Lung microvascular endothelial cell (primary cell): ENCODE measurements at places on chromosomes 16 and 17.

- DNase-seq, result peak; percentile 28
These were observed 64.8 kb downstream of the NT5M start for GRCh38 chr17:17367931-17368330.

DNA sequence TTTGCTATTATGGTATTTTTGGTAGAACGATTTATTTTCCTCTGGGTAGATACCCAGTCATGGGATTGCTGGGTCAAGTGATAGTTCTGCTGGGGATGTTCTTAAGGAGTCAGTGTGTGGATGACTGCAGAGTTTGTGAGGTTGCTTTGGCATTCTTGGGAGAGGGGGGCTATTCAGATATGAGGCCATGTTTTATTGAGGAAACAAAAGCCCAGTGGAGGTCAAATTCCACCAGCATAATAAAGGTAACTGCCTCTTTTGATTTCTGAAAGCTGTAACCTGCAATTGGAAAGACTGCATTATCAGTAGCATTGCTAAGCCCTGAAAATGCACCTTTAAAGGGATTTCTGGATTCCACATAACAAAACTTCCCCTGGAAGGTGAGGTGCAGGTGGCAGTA is 43.7 kb upstream of the HNF1B start:
- DNase-seq, result no peak

GRCh38 chr17:31476525-31477416 is 85.3 kb downstream of the RAB11FIP4 start:
- no peak for DNase-seq

DNA sequence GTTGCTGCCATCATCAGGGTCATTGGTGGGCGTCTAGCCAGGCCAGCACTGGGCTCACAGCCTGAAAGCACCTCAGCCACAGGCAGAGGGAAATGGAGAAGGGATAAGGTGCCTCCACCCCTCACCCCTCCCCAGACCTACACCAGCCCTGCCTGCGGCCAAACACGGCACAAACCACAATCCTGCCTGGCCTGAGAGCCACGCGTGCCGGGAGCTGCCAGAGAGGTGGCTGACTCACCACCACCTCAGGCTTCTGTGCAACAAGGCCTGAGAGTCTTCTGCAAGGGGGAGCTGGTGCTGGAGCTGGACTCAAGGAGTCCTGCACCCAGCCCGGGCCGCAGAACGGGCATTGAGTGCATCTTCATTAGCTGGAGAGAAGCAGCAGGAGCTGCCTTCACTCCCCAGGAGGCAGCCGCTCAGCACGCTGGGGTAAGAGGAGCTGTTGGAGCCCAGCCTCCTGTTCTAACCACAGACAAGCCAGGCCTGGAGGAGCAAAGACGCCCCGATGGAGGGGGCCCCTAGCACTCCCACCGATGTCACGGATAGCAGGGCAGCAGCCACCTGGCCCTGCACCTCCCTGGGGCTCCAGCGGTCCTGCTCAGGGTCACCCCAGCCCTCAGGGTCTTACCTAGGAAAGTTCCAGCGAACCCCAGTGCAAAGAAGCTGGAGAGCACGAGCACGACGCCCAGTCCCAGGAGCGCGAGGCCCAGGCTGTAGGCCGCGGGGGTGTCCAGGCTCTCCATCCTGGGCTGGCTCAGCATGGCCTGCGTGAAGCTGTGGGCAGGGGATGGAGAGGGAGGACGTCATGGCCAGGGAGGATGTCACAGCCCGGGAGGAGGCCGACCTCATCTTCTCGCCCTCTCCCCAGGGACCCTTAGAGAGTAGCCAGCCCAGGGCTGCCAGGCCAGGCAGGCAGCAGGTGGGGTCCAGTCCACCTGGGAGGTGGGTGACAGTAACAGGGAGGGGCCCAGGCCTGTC is 16.0 kb upstream of the RASD1 start:
- DNase-seq, result peak; percentile 72

GRCh38 chr17:34135841-34136240 is 119.2 kb upstream of the CCL2 start:
- DNase-seq, result no peak

DNA sequence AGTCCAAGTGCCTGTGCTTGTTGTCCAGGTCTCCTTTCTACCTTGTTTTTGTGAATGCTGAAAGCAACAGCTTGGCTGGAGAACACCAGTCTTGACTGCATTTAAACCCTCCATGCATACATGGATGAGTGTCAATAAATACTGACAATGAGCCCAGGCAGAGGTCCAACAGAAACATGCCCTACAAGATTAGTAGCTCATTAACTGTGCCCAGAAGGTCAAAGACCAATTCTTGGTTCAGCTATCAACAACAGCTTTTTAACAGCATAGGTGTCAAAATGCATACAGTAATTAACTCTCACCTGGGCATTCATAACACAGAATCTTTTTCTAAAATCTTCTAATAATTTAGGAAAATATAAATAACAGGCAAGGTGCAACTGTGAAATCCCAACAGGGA is 63.2 kb downstream of the N4BP1 start:
- peak; percentile 53 for DNase-seq

- DNase-seq, result no peak
These were observed 145.6 kb upstream of the RCVRN start for GRCh38 chr17:10050597-10051101.

- DNase-seq, result peak; percentile 38
These were observed 14.4 kb downstream of the GUCY2D start for GRCh38 chr17:8016632-8017424.

- no peak for DNase-seq
These were observed 14.7 kb downstream of the TPPP3 start for GRCh38 chr16:67378642-67379041.

DNA sequence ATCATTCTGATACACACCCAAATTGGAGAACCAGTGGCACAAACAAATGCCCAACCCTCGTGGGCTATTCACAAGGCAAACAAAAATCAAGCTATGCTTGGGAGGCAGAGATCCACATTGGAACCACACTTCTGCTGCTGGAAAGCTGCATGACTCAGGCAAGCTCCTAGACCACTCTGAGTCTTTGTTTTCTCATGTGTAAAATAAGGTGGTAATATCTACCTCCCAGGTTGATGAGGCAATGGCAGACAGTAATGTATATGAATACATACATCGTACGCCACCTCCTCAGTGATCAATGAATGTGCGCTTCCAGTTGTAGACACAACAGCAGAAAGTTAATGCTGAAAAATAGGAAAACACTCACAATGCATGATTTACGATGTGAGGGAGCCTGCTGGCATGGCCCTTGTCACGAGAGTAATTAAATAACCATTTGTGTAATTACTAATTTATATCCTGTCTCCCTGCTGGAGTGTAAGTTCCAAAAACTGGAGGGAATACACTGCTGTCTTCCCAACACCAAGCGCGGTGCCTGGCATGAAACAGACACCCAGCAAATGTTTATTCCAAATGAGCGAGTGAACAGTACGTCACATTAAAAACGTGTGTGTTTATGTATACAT is 69.9 kb upstream of the HSBP1 start:
- DNase-seq, result no peak

DNA sequence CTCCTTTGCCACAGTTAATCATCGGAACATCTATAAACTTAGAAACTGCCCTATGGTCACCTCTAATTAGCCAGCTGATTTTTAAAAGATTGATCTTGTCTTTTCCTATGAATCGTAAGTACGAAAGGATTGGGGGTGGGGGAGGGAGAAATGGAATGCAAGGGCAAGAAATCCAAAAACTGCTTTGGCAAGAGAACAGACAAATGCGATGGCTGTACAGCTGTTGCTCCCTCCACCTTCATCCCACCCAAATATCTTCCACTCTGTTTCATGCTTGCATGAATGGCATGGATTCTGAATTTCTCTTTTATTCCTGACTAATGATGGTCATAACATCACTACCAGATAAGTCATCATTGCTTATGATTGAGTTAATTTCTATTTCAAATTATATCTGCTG is 165.7 kb downstream of the STX8 start:
- no peak for DNase-seq

- DNase-seq, result no peak
These were observed 127.0 kb upstream of the MON1B start for GRCh38 chr16:77064037-77064436.

DNA sequence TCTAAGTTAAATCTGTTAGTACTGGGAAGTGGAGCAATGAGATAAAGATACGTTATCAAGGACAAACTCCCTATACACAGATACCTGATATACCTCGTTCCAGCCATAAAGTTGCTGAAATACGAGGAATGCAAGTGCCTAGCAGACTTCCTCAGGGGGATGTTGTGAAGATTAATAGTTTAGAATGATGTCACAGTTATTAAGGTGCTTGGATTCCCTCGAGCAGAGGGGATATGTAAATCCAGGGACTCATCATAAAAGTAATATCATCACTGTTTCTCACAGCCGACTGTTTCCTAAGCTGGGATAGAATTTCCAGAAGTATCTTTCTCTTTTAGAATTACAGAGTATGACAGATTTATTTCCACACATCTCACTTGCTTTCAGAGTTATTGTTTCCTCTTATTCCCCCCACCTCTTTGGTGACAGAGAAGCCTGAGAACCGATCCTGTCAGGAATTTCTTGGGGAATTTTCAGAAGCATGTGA is 28.4 kb upstream of the ZFHX3 start:
- DNase-seq, result peak; percentile 43

DNA sequence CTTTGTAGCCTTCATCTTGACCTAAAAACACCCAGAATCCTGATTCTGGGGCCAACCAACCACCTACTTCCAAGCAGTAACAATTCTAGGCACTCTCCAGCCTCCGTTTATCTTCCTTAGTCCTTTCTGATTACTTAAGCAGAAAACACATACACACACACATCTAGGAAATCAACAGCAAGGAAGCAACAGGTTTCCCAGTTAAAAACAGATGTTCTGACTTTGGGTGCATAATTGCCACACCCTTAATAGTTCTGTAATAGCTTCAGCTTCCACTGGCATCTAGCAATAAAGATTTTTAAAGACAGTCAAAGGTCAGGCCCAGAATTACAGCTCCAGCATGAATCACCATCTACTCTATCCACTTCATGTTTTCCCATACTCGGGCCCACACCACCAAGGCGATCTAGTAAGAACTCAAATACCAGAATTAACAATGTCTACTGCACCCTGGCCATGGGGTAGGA is 2.6 kb downstream of the ARHGAP17 start:
- peak; percentile 26 for DNase-seq

- no peak for DNase-seq
These were observed 73.7 kb downstream of the USP22 start for GRCh38 chr17:20968913-20969616.

- DNase-seq, result no peak
These were observed 2.6 kb upstream of the HPR start for GRCh38 chr16:72060405-72060804.

DNA sequence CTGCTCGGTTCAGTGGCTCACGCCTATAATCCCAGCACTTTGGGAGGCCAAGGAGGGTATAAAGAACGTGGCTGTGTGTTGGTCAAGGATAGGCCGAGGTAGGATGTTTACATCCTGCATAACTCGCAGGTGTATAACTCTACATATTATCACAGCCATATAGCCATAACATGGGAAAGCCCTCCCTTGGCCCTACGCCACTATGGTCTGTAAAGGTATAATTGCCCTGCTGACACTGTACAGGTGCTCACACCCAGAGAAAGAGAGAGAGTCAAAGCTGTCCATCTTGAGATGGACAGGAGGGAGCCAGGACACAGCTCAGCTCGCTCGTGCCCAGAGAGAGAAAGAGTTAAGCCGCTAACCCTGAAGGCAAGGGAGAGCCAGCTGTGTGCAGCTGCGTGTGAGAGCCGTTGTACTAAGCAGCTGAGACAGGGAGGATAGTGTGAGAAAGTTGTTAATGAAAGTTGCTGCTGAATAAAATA is 30.4 kb upstream of the DHX8 start:
- DNase-seq, result no peak

- DNase-seq, result no peak
These were observed 691 bp downstream of the USB1 start for GRCh38 chr16:58001781-58002415.

GRCh38 chr17:37604556-37604955 is 4.7 kb downstream of the SYNRG start:
- DNase-seq, result no peak

DNA sequence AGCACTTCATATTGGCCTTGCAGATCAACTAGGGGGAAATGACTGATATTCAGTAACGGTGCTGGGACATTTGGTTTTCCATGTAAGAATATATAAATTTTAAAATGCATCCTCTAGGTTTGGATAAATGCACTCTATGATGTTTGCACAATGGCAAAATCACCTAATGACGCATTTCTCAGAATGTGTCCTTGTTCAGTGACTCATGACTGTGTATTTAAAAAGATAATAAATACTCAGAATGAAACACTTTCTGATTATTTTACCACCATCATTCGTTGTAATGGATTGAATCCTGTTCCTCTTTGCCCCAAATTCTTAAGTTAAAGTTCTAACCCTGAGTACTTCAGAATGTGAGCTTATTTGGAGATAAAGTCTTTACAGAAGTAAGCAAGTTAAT is 17.2 kb upstream of the ADGRG1 start:
- DNase-seq, result no peak

GRCh38 chr16:21584817-21585216 is 14.6 kb upstream of the METTL9 start:
- DNase-seq, result no peak

GRCh38 chr17:7311110-7311705 is 3.8 kb downstream of the EIF5A start:
- DNase-seq, result no peak

DNA sequence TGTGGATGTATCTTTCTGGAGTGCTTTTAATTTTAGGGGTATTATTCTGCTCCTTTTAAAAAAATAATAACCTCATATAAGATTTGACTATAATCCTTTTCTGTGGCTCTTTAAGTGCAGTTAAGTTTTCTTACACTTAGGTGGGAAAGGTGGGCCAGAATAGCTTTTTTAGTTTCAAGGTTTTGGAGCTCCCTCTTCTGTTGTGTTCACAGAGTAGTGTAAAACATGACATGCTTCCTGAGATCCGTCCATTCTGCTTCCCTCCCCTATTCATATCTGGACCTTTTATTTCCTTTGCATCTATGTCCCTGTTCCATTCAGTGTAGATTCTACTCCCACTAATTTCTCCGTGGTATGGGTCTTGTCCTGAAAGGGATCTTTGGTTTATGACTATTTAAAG is 12.8 kb downstream of the LRRC36 start:
- DNase-seq, result peak; percentile 53

- DNase-seq, result no peak
These were observed 31.0 kb downstream of the SRCIN1 start for GRCh38 chr17:38574712-38575111.

DNA sequence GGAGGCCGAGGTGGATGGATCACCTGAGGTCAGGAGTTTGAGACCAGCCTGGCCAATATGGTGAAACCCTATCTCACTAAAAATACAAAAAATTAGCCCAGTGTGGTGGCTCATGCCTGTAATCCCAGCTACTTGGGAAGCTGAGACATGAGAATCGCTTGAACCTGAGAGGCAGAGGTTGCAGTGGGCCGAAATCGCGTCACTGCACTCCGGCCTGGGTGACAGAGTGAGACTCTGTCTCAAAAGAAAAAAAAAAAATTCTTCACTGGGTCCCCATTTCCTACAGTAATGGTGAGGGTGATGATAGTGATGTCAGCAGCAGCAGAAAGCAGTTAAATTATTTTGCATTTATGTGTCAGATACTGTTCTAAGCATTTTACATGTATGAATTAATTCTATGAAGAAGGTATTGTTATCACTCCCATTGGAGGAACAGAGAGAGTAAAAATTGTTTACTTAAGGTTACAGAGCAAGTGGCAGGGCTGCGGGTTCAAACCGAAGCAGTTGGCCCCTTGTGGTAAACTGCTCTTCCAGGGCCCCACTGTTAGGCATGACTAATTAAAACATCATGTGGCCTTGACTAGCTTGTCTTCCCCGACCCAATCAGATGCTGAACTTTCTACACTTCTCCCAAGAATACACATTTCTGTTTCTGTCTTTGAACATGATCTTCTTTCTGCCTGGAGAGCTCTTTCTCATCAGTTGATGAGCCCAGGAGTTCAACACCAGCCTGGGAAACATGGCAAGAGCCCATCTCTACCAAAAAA is 45.8 kb downstream of the STAT3 start:
- DNase-seq, result peak; percentile 44
